ENCODE measurements at places on chromosomes 12 and 14.

- no peak for DNase-seq
Observed at GRCh38 chr12:89947437-89948270, 239.0 kb upstream of the ATP2B1 start.

GRCh38 chr12:125983094-125983783 is 918.0 kb downstream of the AACS start:
- DNase-seq, result no peak

DNA sequence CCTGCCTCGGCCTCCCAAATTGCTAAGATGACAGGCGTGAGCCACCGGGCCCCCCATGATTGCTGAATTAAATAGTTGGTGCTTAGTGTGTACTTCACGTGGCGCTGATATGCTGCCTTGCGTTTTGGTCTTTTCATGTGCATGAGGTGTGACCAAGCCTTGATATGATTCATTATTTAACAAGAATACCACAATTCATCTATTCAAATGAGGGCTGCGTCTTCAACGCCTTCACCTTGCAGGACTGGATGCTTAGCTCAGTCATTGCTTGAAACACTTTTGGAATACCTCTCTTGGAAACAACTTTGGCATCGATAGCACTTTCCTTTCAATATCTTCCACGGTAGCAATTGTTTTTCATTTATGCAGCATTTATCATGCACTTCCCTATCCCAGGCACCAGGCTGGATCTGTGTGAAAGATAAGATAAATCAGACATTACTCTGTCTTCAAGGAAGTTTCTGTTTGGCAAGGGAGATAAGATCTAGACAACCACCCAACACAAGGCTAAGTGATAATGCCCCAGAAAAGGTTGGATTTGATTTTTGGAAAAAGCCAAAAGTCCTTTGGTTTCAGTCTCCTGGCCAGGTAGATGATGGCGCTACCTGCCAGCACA is 1.3 kb upstream of the TEAD4 start:
- no peak for DNase-seq

DNA sequence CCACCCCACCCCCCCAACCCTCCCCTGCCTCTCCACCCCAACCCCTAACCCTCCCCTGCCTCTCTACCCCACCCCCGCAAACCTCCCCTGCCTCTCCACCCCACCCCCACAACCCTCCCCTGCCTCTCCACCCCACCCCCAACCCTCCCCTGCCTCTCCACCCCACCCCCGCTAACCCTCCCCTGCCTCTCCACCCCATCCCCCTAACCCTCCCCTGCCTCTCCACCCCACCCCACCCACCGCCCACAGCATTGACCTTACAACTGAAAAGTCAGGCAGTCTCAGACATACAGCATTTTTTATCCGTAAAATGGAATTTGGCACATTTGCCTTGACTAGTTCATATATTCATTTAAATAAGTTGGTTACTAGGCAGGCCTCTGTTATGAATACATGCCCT is 38.6 kb upstream of the ACTN1 start:
- DNase-seq, result no peak

- DNase-seq, result no peak
Observed at GRCh38 chr14:75221797-75222196, 45.4 kb upstream of the TMED10 start.

DNA sequence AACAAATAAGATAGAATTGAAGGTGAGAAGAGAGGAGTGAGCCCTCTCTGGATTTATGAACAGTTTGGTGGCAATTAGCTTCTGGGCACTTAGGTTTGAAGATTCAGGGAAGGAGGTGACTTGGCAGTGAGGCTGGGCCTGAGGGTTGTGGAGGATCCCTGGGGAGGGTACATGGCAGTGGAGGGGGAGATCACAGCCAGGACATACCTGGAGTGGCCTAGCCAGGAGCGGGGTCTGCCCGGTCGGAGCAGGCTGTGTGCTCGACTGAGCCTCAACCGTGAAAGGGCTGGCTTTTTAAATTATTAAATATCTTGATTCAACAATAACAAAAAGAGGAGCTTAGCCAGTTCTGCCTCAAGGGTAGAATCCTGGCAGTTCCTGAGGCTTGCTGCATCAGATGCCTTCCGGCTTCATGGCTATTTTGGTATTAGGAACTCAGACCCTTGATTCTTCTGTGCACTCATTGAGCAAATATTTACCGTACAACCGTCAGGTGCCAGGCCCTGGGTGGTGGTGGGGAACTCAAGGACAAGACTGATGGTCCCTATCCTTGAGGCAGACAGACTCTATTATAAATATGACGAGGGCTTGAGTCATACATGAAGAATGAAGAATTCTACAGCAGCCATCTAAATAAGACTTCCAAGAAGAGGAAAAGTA is 73.4 kb downstream of the SPTB start:
- no peak for DNase-seq

GRCh38 chr12:39975374-39975918 is 130.4 kb downstream of the SLC2A13 start:
- no peak for DNase-seq

- no peak for DNase-seq
Observed at GRCh38 chr12:40534828-40535227, 157.4 kb upstream of the CNTN1 start.

DNA sequence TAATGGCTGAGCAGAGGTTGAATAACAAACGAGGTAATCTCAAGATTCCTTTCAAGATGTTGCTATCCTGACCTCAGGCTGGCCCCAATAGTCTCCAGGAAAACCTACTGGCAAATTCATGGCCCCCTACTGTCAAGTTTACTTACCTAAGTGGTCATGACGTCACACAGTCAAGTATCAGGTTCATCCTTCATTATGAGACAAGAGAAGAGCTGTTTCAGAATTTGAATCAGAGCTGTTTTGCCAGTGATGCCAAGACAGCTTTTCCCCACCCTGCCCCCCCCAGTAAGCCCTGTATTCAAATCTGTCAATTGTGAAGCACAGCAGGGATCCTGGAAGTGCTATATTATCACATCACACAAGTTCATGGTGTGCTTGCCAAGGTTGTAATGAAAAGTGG is 509.6 kb downstream of the NOVA1 start:
- no peak for DNase-seq

- no peak for DNase-seq
Observed at GRCh38 chr12:117092886-117093285, 6.3 kb downstream of the TESC start.

GRCh38 chr12:30613119-30613830 is 82.4 kb downstream of the IPO8 start:
- no peak for DNase-seq

DNA sequence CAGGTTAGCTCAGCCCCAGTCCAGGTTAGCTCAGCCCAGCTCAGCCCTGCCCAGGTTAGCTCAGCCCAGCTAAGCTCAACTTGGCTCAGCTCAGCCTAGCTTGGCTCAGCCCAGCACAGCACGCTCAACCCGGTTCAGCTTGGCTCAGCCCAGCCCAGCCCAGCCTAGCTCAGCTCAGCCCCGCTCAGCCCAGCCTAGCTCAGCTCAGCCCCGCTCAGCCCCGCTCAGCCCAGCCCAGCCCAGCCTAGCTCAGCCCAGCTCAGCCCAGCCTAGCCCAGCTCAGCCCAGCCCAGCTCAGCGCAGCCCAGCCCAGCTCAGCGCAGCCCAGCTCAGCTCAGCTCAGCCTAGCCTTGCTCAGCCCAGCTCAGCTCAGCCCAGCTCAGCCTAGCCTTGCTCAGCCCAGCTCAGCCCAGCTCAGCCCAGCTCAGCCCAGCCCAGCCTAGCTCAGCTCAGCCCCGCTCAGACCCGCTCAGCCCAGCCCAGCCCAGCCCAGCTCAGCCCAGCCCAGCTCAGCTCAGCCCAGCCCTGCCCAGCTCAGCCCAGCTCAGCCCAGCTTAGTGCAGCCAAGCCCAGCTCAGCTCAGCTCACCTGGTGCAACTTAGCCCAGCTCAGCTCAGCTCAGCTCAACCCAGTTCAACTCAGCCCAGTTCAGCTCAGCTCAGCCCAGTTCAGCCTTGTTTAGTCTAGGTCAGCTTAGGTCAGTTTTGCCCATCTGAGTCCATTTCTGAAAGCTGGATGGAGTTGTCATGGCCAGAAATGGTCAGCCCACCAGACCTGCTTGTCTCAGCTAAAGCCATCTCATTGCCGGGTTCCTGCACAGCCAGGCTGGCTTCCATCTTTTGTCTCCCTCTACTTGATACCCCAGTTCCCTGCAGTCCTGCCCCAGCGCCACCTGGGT is 333.6 kb downstream of the TMEM121 start:
- peak; percentile 14 for DNase-seq

- DNase-seq, result peak; percentile 7
Observed at GRCh38 chr12:109762071-109762672, 48.5 kb downstream of the FAM222A start.

- DNase-seq, result no peak
Observed at GRCh38 chr12:124847113-124848074, 16.3 kb downstream of the SCARB1 start.

DNA sequence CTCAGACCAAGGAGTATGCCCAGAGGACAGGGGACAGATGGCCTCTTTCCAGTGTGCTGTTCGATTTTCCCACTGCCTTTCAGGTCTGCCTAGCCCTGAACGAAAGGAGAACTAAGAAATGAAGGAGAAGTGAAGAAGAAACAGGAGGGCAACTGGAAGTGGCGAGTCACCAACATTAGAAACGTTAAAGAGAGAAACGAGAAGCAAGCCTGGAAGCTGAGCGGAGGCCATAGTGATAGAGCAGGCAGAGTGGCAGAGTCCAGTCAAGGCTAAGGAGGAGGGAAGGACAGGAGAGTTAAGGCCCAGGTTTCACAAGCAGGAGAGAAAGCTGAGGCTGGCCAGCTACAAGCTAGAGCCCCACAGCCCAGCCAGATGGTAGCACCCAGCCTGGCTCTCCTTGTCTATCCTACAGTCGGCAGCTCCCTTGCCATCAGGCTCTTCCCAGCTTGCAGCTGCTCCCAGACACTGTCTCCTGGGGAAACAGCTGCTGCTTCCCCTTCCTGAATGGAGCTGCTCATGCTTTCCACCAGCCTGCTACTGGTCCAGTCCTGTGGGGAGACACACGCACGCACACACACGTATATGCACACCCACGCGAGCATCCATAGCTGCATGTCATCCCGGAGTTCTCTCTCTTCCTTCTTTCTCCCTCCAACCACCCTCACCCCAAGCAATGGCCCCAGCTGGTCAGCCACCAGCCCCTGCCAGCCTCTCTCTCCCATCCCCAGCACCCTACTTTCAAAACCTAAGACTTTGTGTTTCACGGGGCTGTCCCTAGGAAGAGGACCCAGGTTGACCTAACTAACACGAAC is 139.7 kb upstream of the CCND2 start:
- DNase-seq, result no peak

GRCh38 chr12:130286041-130286440 is 51.6 kb upstream of the PIWIL1 start:
- no peak for DNase-seq

- DNase-seq, result no peak
Observed at GRCh38 chr14:33561488-33562175, 389.2 kb downstream of the EGLN3 start.

GRCh38 chr12:110282300-110282860 is 1.3 kb downstream of the ATP2A2 start:
- DNase-seq, result no peak

- DNase-seq, result no peak
Observed at GRCh38 chr12:109802828-109803227, 30.4 kb downstream of the TRPV4 start.

DNA sequence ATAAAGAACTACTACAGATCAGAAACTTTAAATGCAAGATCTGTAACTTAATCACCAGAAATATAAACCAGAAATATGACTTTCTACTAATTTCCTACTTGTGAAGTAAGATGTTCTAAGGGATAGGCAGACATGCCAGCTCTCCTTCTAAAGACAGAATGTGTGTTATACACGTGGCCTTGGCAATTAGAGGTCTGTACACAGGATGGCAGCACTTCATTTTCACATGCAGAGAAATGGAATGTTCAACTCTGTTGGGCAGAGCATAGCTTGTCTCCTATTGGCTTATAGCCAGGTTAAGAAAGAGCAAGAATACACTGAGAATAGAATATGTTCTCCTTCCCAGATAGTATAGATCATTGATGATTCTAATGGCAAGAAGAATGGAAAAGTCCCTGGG is 403.8 kb downstream of the DAD1 start:
- no peak for DNase-seq

DNA sequence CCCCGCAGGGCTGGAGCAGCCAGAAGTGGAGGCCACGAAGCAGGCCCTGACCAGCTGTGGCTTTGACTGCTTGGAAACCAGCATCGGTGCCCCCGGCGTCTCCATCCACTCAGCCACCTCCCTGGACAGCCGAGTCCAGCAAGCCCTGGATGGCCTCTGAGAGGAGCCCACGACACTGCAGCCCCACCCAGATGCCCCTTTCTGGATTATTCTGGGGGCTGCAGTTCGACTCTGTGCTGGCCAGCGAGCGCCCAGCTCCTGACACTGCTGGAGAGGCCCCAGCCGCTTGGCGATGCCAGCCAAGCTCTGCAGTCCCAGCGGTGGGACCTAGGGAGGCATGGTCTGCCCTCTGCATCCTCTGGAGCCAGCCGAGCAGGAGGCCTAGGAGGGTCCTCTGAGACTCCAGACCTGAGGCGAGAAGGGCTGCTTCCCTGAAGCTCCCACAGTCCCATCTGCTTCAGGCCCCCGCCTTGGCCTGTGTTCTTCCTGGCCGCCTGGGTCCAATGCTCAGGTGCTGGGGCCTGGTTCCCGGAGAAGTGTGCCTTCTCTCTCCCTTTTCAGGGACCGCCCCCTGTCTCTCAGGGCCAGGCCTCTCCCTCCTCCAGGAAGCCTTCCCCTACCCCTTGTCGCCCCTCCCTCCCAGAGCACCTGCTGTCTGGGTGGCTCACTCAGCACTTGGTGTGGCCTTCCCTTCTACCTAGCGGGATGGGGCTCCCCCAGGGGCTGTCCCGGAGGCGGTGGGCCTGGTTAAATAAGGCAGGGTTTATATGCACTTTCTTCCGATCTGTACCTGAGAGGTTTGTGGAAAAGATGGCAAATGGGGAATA is 23.0 kb downstream of the MVK start:
- DNase-seq, result no peak

DNA sequence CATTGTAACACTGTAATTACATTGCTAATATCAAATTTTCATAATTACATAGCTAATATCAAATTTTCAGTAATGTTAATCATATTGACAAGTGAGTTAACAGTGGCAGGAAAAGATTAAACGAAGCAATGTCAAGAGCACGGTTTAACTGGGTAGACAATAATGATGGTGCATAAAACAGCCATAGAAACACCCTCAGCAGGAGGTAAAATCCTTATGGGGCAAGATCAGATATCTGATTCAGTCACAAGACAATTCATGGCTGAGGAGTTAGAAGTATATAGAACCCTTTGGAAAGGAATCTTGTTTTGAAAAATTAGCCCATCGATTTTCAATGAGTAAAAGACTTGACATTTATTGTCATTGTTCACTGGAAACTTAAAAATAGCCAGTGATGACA is 190.6 kb downstream of the SLC2A13 start:
- DNase-seq, result no peak

DNA sequence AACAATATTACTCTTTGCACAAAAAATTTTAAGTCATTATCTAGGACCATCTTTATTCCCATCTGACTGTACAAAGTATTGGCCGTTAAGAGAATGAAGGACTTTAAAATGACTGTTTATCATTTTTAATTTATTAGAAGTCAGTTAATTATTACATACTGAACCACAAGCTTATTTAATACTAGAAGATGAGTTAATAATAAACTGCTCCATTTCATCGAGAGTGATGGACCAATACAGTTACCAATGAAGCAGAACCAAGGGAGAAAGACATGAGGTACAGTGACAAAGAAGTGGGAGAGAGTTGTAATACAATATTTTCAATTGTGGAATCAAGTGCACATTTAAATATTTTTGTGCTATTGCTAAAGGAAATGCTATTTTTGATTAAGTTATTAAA is 83.3 kb downstream of the PTPRO start:
- no peak for DNase-seq

GRCh38 chr12:2360630-2361170 is 307.9 kb downstream of the CACNA1C start:
- DNase-seq, result no peak
